NCI-H1417 treated with DMSO at 0.1 percent for 48 hours (cell line): ENCODE measurements at places on chromosomes 4 and X.

DNA sequence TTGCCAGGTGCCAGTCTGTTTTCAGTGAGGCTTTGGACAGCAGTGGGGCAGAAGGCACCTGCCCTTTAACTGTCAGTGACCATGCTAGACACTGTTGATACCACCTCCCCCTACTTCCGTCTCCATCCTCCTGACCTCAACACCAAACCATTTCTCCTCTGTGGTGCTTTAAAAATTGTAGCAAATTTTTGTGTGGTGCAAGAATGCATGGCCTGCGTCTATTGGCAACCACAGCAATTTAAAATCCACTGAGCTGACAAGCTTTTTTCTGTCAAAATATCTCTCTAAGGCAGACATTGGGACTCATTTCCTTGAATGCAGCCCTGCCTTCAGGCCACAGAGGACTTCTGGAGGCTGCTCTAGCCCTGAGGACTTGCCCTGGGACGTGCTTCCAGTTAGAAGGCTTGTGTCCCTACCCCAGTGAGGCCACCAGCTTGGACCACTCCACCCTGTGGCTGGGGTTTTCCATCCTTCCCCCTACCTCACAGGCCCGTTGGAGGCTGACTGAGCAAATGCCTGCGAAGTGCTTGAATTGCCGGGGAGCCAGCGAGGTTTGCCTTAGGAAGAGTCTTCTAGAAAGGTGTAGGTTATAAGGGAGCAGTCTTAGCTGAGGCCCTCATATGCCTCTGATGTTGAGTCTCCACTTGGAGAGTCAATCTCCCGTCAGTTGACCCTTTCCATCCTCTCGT lies 6.9 kb downstream of the PRRG3 start:
- no peak for DNase-seq

GRCh38 chr4:134585972-134586371 lies 384.4 kb upstream of the PABPC4L start:
- DNase-seq: no peak

GRCh38 chrX:6861456-6861855 lies 286.1 kb upstream of the STS start:
- no peak for DNase-seq

DNA sequence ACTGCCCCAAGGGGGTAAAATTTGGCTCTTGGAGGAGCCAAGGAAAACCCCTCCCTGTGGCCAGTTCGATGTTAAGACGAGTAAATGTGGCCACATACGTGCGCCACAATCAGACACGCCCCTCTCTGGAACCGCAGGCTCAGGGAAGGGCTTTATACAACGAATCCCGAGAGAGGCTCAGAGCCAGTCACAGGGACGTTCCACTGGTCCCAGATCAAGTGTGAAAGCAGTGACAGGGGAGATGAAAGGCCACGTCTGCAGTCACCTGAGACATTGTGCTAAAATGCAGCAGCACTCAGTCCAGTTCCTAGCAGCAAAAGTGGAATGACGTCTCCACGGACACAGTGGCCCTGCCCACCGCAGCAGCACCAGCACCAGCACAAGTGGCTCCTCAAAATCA lies 68.0 kb downstream of the ACOX3 start:
- DNase-seq: no peak

DNA sequence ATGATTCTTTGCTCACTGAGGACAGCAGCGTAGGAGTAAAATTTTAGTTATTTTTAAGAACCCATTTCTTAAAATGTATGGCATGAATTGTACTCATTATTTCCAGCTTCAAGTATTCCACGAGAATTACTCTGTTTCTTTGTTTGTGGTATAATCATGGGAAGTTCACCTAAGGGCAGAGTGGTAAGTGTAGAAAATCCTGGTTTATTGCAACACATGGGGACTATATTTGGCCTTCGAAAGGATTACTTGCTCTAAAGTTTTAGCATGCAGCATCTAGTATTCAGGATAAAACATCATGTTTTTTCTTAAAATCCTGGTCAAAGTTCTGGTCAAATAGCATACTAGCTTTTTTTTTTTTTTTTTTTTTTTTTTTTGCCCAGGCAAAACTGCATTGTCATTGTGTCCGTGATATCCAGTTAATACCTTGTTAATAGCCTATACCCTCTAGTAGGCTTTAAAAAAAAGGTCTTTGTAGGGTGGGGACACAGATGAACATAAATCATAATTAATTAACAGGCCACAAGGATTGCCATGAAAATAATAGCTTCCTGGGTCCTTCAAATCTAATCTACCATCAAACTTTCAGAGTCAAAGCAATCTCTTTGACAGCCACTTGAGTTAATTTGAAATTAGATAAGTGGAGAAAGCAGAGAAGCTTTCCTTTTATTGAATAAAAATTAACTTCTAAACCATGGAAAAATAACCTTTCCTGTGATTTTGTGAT lies 44.6 kb upstream of the VEGFC start:
- peak; percentile 62 for DNase-seq

- DNase-seq: no peak
Measured at GRCh38 chr4:82128355-82128754, 245.4 kb downstream of the HNRNPD start.

DNA sequence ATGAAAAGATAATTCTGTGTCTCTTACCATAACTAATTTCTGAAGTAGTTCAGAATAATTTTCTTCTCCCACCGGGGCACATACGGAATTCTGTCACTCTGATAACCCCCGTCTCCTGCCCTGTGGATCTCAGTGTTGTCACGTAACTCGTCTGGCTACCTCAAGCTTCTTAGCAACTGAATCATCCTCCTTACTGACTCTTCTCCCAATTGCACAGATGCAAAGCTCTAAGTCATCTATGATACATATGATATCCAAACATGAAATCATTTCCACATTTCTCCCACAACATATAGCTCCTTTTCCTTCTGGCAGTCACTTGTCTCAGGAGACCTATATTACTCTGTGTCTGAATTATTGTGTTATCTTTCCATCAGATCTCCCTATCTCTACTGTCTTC lies 1043.1 kb upstream of the TENM3 start:
- no peak for DNase-seq

DNA sequence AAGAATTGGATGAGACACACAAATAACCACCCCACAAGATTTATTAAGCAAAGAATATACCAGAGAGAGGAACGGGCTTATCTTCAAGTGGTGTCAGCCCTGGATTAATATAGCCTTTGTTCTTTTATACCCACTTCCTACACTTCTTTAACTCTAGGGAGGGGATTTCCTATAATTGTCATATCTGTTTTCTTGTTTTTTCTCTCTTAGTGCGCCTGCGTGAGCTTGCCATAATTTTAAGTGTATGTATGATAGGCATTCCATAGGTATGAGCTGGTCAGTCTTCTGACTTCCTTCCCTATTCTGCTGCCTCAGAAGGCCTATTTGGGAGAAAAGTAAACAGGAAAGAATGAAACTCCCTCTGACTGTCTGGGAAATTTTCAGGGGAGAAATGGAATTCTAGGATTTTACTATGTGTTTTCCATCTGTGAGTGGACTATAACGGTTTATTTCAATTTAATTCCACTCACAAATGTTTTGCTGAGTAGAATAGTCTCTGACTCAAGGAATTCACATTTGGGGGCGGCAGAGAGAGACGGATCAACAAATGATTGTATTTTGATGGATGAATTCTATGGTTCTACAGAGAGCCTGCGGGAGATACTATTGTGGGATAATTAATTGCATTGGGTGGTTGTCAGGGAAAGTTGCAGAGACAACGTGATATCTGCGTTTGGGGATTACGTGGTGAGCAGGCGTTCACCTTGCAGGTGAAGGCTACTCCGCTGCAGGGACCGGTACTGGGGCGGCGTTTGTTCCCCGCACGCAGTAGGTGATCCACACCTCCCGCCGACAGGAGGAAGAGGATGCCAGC lies 626 bp upstream of the CEP135 start:
- no peak for DNase-seq

DNA sequence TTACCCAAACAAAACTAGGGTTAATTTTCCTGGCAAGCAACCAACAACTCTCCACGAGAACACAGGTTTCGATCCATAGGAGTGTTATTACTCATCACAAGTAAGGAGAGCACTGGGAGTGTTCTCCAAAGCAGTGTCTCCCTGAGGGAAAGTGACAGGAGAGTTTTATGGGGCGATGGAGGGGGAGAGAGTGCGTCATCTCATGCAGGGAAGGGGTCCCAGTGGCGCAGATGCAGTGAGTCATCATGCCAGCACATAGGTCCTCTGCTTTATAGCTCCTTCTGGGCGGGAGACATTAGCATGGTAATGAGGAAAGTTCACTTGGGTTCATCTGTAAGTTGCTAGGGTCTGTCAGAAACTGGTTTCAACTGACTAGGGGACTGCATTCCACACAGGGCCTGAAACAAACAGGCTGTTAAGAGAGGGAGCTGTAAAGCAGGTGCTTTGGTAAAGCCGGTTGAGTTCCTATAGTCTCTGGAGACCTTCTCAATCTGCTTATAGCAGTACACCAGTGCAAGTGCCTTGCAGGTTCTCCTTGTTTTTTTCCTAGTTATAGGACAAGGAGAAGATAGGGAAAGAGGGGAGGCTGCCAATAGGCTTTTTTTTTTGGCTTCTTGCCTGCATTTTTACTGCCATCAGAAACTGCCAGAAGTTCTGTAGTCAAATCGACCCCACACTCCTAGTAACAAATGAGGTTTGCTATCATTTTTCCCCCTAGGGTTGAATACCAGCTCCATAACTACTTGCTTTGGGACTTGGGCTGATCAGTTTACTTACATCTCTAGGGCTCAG lies 12.8 kb upstream of the BOD1L1 start:
- no peak for DNase-seq

- no peak for DNase-seq
Measured at GRCh38 chrX:14529290-14529989, at the start of gene GLRA2. Gene GLRA2 (plus strand): TSS chrX:14529536. CDS start chrX:14530058, 522 bp downstream.

DNA sequence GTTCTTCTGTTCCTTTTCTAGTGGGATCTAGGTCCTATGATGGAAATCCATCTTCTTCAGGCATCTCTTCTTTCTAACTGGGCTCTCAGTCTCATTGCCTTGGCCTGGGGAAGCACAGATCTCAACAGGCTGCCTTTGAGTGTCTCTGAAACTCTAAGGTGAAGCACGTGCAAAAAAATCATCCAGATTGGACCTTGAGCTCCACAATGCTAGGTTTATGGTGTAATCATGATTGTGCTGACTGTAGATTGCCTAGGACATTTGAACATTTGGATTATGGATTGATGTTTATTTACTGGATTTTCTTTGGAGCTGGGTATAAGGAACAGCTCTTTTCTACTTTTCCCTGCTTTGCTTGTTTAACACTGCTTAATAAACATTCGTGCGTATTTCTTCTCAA lies 191.5 kb upstream of the NR3C2 start:
- DNase-seq: no peak
